Kasumi-1 (cell line): ENCODE measurements at places on chromosomes 7 and 10.

DNA sequence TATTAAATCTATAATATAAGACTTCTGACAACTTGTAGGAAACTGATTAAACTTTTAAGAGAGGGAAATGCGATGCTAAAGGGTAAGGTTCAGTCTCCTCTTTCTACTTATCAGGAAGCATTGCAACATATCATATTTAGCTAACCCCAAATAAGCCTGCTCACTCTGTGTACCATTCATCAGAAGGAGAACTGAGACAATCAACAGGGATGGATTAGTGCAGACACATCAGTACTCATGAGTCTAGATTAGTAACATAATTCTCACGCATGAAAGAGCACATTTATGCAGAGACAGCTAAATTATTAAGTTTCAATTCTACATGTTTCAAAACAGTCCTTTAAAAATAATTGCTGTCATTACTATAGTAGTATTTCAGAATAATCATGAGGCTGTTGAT lies 354.2 kb upstream of the ZWINT start:
- no peak for DNase-seq

DNA sequence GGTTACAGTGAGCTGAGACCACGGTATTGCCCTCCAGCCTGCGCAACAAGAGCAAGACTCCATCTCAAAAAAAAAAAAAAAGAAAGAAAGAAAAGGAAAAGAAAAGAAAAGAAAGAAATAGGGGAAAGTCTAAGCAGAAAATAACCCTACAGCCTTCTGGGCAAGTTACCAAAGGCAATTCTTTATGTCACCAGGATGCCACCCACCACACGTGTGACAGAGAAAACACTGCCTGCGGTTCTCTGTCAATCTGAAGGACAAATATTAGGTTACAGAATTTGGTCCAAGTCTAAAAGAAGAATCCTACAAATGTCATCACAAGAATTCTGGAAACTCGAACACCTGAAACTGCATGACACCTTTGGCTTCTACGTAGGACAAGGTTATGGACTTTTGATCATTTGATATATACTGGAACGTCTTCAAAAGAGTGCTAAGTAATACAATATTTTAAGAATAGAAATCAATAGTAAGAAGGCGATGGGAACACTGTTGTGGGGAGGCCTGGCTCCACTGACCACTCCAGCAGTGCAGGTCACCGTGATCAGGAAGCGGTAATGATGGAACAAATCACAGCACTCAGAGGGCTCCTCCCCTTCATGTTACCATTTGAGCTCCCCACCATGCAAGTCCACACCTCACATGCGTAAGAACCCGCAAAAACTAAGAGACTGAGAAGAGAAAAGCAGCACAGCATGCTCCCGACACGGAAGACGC lies 75.8 kb downstream of the MAD1L1 start:
- DNase-seq, result no peak

GRCh38 chr10:104322416-104322782 lies 15.9 kb downstream of the ITPRIP start:
- DNase-seq, result no peak

DNA sequence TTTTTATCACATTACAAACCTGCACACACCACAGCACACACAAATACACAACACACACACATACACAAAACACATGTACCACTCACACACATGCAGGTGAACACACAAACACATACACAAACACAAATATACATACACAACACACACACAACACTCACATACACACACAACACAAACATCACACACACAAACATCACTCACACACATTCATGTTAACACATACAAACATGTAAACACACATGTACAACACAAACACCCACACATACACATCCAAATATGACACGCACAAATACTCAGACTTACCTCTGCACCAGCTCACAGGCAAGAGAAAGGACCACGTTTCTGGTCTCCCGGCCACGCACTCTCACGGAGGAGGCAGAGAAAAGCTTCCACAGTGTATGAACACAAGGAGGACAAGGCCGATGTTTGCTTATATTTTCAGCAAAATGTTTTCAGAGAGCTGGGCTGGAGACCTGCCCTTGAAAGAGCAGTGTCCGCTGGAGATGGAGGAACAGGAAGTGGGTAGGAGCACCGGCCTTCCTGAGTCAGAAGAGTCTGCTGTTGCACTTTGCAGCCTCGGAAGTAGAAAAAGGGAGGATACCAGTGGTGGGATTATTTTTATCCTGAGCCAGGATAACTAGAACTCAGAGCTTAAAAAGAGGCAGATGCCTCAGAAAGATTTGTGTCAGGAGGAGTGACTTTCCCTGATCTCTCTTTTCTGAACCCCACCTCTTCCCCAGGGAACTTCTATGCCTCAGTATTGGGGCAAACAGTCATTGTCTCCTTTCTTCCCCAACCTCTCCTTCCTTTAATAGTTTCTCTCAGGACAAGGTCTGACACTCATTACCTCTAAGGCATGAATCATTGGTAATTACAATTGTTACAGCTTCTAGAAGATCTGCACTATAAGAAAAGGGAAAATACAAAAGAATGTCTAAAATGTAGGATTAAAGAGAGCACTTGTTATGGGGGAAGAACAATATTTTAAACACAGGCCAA lies at the start of gene GIMAP6:
Gene GIMAP6 (minus strand): TSS at position 520 of the 999 bp plus-strand sequence. CDS start 2,243 bp downstream, outside the sequence.
- DNase-seq, result peak; percentile 78

DNA sequence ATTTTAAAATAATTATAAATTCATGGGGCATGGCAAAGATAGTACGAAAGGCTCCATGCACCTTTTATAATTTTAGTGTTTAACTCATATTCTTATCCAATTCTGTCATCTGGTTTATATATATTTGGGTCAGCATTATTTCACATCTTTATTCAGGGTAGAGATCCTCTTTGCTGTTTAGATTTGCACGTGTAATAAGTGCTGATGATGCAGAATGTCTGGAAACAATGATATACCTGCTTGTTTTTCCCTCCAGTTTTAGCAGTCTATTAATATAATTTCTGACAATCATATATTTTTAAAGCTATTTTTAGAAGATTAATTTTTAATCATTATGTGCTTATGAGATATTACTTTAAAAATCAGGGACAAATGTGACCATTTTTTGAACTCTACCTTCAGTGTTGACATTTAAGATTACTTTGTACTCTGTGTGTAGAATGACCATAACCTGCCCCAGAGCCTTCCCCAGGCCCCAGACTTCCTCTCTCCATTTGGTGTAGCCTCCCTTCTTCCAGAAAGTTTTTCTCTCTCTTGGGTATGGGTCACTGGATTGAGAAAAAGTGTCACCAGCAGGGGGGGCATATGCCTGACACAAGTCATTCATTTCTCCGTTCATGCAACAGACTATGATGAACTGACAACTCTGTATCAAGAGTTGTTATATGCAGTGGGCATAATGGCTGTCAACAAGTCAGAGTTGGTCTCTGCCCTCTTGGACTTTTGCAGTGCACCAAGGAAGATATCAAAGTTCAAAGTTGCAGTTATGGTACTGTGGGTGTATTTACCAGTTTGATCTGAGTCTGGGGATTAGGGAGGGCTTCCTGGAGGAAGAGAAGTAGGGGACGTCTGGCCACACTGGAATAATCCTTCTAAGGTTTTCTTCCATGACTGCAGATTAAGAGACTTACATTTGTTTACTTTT lies 192.6 kb upstream of the CCDC6 start:
- DNase-seq, result peak; percentile 33

DNA sequence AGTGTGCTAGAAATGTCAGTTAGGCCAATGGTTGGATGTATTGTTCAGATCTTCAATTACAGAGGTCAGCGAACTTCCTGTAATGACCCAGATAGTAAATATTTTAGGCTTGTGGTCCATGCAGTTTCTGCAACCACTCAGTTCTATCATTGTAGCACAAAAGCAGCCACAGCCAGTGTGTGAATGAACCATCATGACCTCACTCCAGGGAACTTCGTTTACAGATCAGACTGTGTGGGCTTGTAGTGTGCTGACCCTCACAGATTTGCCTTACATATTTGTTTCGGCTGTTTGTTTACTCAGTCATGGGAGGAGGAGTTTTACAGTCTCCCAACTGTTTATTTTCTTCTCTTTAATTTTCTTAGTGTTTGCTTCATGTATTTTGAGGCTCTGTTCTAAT lies 55.4 kb downstream of the LANCL2 start:
- no peak for DNase-seq

GRCh38 chr10:72593963-72594362 lies 31.9 kb downstream of the MICU1 start:
- DNase-seq, result peak; percentile 53

GRCh38 chr7:127189074-127189473 lies 63.7 kb downstream of the GRM8 start:
- no peak for DNase-seq

- no peak for DNase-seq
Measured at GRCh38 chr10:15222511-15222910, 54.0 kb upstream of the NMT2 start.

DNA sequence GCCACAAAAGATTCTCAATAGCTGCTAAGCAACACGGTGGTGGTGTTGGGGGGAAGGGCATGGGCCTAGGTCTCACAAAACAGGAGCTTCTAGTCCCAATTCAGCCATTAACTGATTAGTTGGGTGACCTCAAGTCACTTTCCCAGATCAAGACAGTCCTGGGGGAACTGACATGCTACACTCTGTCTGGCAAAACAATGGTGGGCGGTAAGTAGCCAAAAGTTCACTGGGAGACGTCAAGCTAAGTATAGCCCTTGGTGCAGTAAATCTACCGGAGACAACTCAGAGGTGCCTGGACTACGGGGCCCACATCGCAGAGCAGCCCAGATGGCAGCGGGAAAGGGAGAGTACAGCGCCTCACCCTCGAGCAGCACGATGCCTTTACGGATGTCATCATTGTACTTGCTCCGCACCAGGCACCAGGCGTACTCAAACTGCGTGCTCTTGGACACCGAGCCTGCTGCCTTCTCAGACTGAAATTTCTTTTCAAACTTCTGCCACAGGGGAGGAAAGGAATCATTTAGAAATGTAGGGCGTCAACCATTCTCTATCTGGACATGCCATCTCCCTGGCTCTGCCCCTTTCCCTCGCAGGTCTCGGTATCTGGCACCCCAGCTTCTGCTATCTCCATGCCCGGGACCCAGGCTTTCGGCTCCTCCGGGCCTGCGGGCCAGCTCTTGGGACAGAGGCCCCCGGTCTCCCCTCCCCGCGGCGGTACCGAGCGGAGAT lies 1.1 kb downstream of the FIS1 start:
- DNase-seq, result peak; percentile 28

GRCh38 chr7:805261-805660 lies 27.0 kb upstream of the SUN1 start:
- DNase-seq, result no peak
